ENCODE measurements at places on chromosomes 6 and 20.

DNA sequence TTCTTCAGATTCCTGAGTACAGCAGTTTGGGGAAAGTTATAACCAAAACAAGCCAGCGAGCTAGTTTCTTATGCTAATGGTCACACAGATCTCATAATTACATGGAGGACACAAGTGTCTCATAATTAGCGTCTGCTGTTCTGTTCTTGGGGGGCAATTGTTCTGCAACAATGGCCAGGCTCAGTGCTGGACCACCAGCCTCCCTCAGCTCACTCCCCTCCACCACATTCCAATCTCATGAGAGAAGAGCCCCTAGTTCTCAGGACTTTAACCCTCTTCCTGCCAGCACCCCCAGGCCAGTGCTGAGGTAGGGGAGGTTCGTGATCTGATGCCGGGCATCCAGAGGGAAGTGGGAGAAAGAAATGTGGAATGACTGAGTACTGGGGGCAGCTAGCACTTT, 20.2 kb upstream of the TOX2 start:
- DNase-seq: no peak

DNA sequence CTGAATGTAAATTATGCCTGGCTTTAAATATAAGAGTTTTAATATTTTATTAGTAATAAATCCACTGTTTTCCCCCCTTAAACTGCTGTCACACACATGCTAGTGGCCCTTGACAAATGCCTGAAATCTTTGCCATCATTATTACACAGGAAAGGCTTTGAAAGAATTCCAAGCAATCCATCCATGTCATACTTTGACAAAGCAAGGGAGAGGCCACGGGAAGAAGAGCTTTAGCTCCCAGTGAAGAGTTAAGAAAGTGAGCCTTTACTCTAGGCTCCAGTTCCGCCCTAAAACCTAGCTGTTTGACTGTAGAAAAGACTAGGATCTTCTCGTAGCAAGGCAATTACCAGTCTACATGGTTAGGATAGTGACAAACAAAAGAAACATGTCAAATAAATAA, 147.9 kb downstream of the GMDS start:
- DNase-seq: no peak

- DNase-seq: no peak
Observed at GRCh38 chr6:96520171-96521115, 1.2 kb upstream of the UFL1 start.

- no peak for DNase-seq
Observed at GRCh38 chr6:84517741-84518530, 246.5 kb downstream of the TBX18 start.

DNA sequence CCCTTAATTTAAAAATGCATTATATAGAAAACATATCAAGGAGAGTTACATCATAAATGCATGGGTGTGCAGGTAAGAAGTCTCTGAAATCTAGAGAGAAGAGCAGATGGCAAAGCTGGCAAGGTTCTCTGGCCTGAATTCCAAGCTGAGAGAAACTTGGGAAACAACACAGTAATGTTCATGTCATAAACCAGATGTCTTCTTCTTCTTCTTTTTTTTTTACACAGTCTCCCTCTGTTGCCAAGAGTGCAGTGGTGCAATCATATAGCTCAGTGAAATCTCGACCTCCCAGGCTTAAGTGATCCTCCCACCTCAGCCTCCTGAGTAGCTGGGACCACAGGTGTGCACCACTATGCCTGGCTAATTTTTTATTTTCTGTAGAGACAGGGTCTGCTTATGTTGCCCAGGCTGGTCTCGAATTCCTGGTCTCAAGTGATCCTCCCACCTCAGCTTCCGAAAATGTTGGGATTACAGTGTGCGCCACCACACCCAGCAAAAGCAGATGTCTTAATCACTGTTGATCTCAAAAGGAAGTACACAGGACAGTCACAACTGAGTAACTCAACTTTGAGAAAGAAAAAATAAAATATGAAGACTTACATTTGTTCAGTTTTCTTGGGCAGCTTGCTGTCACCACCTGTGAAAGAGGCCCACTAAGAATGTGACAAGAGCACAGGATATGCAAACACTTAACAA, 77.3 kb downstream of the DNAAF9 start:
- DNase-seq: no peak

GRCh38 chr6:63759605-63760105, 124.1 kb downstream of the PHF3 start:
- no peak for DNase-seq

DNA sequence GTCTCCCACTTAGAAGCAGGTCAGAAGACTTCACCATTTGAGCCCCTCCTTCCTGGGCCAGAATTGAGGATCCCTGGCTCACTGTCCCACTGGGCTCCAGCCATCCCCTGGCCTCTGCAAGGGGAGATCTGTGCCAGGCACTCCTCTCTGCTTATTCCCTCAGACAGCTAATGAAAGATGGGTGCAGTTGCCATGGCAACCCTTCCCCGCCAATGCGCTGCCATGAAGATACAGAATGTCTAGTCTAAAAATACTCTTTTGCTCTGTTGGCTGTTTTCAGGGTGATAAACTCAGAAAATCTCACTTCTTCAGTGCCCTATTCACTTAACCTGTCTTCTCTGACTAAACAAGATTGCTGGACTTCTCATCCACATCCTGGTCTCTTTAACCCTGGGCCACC, 13.6 kb upstream of the TTLL2 start:
- no peak for DNase-seq

DNA sequence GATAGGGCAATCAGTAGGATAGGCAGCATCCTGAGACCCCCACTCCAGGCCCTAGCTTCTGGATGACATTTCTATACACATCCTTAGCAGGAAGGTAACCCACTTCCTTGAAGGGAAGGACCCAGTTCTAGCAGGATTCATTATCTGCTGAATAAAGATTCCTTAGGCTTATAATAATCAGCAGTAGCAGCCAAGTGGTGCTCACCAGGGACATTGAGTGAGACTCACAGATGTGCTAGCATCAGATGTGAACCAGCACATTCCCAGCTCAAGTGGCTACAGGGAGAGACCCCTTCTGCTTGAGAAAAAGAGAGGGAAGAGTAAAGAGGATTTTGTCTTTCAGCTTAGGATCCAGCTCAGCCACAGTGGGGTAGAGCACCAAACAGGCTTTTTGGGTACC, 244.8 kb upstream of the UFL1 start:
- no peak for DNase-seq

GRCh38 chr6:3545156-3545555, 88.3 kb upstream of the SLC22A23 start:
- no peak for DNase-seq

DNA sequence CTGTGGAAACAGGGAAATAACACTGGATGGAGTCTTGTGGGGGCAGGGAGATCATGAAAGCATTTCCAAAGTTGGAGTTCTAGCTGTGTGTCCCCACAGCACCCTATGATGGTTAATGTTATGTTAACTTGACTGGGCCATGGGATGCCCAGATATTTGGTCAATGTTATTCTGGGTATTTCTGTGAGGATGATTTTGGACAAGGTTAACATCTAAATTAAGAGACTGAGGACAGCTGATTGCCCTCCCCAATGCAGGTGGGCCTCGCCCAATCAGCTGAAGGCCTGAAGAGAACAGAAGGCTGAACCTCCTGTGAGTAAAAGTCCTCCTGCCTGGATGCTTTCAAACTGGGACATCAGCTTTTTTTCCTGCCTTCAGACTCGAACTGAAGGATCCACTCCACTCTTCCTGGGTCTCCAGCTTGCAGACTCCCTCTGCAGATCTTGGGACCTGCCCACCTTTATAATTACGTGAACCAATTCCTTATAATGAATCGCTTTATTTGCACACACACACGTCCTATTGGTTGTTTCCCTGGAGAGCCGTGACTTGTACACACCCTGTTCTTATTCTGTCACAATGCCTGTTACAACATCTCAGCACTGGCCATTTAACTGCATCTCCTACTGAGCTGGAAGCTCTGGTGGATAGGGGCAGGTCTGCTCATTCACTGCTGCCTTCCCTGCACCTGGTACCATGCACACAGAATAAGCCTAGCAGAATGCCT, 99.5 kb upstream of the IYD start:
- no peak for DNase-seq

DNA sequence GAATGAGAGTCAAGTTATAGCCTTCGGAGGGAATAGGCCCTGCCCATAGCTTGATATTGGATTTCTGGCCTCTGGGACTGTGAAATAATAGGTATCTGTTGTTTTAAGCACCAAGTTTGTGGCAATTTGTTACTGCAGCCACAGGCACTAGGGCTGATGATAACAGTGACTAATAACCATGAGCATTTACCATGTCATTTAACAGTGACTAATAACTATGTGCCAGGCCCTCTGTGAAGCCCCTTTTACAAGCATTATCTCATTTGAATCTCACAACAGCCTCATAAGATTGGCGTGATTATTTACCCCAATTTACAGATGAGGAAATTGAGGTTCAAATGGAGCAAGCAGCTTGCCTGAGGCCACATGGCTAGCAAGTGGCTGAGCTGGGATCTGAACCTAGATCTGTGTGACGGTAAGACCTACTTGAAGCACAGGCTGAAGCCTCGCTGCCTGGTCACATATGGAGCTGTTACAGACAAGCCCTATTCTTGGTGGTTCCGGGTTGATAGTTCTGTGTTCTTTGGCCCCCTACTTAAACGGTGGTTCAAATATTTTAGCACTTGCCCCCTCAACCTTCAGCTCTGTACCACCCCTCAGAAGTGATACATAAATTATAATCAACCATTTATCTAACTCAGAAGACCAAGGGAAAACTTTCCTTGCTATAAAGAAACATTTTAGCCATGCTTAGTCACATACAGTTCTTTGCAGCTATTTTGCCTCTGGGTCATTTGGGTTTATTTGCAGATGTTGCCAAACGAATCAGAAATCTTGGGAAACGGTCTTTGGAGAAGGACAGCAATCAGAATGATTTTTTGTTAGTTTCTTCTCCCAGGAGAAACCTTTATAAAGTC, 98.3 kb downstream of the ELOVL5 start:
- no peak for DNase-seq

GRCh38 chr20:45985573-45985972, 13.6 kb upstream of the ZNF335 start:
- no peak for DNase-seq

- no peak for DNase-seq
Observed at GRCh38 chr6:82738773-82739172, 326.9 kb downstream of the UBE3D start.

GRCh38 chr6:19297880-19298279, 539.3 kb upstream of the ID4 start:
- no peak for DNase-seq

- no peak for DNase-seq
Observed at GRCh38 chr6:134223796-134224420, 94.0 kb downstream of the SGK1 start.

DNA sequence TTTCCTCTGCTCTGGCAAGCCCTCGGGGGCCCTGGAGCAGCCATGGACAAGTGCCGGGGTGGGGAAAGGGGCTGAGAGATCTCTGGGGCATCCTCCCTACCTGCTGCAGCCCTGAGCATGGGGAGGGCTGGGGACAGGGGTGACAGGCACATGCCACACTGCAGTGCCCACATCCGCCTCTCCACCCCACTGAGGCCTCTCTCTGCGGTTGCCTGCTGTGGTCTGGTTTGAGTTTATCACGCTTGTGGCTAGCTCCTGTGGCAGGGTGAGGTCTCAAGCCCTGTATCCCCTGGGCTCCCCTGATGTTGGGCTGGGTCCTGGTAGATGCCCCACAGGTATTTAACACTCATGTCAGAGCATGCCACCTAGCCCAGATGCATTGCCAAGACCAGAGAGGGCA, 52.9 kb upstream of the MLN start:
- DNase-seq: peak; percentile 56

GRCh38 chr6:157143890-157144798, 179.2 kb downstream of the TMEM242 start:
- no peak for DNase-seq

DNA sequence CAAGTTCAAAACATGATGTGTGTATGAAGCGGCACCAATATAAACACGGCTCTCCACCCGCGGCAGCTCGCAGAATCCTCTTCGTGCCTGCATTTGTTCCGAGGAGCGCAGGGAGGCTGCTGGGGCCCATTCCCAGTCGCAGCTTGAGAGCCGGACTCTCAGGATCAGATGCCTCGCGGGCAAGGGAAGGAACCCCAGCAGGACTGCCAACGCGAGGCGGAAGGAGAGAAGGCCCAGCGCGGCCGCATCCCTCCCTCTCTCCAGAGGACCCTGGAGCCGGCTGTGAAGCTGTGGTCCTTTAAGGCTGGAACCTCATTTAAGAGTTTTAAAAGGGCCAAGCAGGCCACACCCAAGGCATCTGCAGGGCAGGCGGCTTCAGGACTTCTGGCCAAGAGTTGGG, 44.2 kb upstream of the ZBP1 start:
- DNase-seq: no peak

- no peak for DNase-seq
Observed at GRCh38 chr6:14848019-14848418, 397.9 kb upstream of the JARID2 start.

GRCh38 chr6:12233693-12234571, 56.2 kb upstream of the EDN1 start:
- DNase-seq: peak; percentile 34

GRCh38 chr6:134720353-134721059, 229.4 kb downstream of the ALDH8A1 start:
- DNase-seq: no peak

GRCh38 chr6:26445934-26446667, 5.8 kb downstream of the BTN3A3 start:
- DNase-seq: peak; percentile 41

DNA sequence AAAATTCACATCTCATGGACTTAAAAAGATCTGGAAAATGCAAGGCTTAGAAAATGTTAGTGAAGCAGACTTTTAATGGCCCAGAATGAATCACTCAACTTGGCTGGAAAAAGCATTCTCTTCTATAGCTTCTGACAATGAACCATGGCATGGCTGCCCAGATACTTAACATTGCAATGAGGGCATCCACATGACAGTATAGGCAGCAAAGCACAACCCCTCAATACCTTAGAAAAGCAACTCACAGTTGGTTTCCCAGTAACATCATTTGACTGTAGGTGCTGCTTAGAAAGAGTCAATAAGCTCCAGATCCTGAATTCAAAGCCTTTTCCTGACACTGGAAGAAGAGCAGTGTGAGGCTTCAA, 155.8 kb downstream of the EYA4 start:
- no peak for DNase-seq

DNA sequence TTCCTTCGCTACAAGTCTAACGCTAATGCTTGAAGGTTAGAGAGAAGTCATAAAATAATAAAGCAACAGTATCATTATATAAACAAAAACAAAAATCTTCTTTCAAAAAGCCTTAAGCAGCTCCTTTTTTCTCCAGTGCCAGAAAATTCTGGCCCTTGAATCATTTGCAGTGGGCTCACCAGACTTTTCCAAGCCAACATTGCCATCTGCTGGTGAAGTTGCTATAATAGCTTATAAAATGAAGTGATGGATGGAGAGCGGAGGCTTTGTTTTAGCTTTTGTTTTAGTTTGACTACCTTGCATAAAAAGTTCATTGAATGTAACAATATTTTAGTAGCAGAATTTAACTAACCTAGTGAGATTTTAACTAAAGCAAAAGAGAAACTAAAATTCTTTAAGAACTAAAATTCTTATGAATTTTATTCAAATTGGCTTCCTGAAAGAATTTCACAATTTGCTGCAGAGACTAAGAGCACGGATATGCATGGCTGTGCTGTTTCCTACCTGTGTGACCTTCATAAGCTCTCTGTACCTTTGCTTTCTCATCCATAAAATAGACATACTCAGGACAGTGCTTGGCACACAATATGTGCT, 44.8 kb upstream of the SLC2A12 start:
- DNase-seq: peak; percentile 43

- DNase-seq: no peak
Observed at GRCh38 chr20:25321262-25321831, 69.3 kb downstream of the ABHD12 start.

GRCh38 chr20:58870293-58871014, 17.9 kb downstream of the GNAS start:
- DNase-seq: peak; percentile 51

Data from stimulated activated CD4-positive, alpha-beta T cell treated with anti-CD3 and anti-CD28 coated beads, Interleukin-12 subunit alpha, Interleukin-12 subunit beta, amount 100 ng/mL, for 48 hours (primary cell).